ENCODE measurements at places on chromosomes 7 and 10. TPM values are rescaled to one million over a fixed set of nuclear protein-coding genes. Genes with fewer than 3 reads are reported as not detected.

DNA sequence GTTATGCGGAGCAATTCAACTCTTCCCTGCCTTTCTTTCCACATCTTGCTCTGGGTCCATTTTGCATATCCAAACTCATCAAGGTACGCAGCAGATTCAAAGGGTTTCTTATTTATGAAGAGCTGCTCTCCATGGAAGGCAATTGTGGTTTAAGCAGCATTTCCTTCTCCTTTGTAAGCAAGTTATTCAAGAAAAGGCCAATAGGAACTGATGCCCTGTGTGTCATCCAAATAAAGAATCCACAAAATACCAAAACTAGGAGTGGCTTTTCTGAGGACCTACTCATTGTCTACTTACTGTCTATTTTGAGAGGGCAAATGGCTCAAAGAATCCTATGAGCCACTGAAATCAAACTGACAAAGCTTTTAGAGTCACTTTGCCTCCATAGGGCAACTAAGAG, 253.1 kb downstream of the PTEN start:
- H3K27me3 ChIP-seq = no peaks in the 10 kb centered on the region
- H3K27ac ChIP-seq = no peak overlapping the region
- DNase-seq = peak; percentile 59
- no peak overlapping the region for H3K4me3 ChIP-seq
- H3K4me1 ChIP-seq = peaks cover 17% of the 10 kb centered on the region

DNA sequence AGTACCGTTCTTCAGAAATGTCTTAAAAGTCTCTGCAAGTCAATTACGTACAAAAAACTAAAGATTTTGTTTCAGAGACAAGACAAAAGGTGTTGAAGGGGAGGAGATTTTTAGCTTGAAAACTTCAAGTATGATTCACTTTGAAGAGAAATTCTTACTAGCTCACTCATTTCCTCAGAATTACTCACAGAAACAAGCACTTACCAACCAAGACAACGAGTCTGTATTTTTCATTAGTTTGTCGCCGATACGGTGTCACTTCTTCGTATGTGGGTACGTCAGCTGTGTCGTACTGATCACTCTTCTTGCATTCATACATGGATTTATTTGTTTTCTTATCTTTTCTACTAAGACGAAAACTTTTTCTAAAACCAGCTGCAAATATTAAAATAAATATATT, 90.6 kb upstream of the ODAD2 start:
- H3K4me1 ChIP-seq = peaks cover 8% of the 10 kb centered on the region
- peak overlapping the region; percentile 21 for H3K27ac ChIP-seq
- DNase-seq = peak; percentile 94
- H3K4me3 ChIP-seq = no peak overlapping the region
- no peaks in the 10 kb centered on the region for H3K36me3 ChIP-seq
- no peaks in the 10 kb centered on the region for H3K27me3 ChIP-seq

DNA sequence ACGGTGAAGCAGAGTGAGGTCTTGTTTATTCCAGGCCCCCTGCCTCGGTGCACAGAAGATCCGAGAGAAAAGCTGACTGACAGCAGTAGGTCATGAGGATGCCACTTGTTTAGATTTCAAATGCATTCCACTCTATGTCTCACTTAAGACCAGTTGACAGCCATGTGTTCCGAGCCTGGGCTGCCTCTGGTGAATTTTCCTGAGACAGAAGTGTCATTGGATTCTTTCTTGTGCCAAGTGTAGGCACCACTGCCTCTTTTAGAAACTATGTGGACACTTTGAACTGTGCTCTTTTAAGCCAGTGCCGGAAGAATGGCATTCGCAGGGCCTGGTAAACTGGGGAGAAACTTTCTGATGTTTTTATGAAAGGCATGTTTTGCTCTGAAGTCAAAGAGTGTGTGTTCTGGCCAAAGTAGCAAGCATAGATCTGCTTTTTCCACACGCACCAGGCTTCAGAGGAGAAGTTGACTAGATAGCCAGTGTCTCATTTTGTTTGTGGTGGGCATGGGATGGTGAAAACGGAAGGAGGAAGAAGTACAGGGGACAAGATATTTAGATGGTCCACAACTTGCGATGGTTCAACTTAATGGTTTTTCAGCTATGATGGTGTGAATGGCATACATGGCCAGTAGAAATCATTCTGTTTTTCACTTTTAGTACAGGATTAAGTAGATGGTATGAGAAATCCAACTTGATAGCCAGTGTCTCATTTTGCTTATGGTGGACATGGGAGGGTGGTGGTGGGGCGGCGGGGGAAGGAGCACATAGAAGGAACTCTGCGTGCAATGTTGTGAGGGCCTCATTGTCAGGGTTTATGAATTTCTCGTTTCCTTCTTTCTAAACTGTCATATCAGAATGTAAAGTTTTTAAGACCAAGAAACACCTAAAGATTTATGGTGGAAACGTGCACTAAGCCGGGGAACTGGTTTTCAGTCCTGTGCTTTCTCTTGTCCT, 41.5 kb downstream of the CYP17A1 start:
- H3K4me3 ChIP-seq = no peak overlapping the region
- peaks cover 24% of the 10 kb centered on the region for H3K36me3 ChIP-seq
- peaks cover 13% of the 10 kb centered on the region for H3K4me1 ChIP-seq
- DNase-seq = no peak
- no peak overlapping the region for H3K27ac ChIP-seq
- no peaks in the 10 kb centered on the region for H3K27me3 ChIP-seq

DNA sequence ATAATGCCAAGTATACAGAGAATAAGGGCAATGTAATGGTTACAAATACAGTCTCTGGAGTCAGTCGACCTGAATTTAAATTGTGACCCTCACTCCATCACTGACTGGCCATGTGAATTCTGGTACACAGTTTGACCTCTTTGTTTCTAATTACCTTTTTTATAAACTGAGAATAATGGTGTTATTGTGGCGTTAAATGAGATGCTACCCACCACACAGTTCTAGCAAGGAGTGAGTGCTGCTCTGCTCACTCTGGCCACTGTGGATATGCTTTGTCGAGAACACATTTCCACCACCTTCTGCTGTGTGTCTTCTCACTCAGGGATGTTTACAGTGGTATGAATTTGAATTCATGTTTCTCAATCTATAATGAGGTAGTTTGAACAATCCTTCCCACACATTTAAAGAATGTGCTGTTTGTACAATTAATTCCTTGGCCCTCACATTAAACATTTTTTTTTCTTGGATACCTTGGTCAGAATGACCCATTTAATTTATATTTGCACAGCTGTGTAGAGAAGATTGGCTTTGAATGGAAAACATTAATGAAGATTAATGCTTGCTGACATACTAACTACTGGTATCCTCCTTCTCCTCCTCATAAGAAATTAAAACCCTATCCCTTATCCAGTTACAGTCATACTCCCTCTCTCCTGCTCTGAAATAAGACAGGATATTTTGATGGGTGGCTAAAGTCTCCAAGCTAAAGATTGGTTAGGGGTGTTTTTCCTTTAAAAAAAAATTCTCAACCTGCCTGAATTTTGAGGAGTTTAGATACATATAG, 42.4 kb downstream of the PLCE1 start:
- H3K4me1 ChIP-seq = peaks cover under 1% of the 10 kb centered on the region
- H3K36me3 ChIP-seq = no peaks in the 10 kb centered on the region
- no peaks in the 10 kb centered on the region for H3K27me3 ChIP-seq
- DNase-seq = no peak

GRCh38 chr7:104536956-104537355, 208.6 kb downstream of the LHFPL3 start:
- no peak for DNase-seq
- H3K27ac ChIP-seq = no peak overlapping the region
- no peaks in the 10 kb centered on the region for H3K4me1 ChIP-seq
- H3K4me3 ChIP-seq = no peak overlapping the region
- no peaks in the 10 kb centered on the region for H3K36me3 ChIP-seq

DNA sequence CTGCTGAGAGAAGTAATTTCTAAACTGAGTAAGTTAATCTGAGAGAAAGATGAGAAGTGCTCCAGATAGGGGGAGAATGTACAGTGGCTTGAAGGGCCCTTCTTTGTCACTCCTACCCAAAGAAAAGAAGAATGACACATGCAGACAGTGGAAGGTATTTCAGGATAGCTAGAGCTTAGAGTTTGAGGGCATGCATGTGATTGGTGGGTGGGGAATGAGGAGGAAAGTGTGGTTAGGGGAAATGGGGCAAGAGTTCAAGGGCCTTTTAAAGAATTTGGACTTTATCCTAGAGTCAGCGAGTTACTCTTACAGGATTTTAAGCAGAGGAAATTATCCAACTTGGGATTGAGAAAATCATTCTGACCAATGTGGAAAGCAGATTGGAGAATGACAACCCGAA, 50.0 kb downstream of the ANLN start:
- DNase-seq = no peak
- peaks cover 1% of the 10 kb centered on the region for H3K4me1 ChIP-seq
- peaks cover 7% of the 10 kb centered on the region for H3K36me3 ChIP-seq

DNA sequence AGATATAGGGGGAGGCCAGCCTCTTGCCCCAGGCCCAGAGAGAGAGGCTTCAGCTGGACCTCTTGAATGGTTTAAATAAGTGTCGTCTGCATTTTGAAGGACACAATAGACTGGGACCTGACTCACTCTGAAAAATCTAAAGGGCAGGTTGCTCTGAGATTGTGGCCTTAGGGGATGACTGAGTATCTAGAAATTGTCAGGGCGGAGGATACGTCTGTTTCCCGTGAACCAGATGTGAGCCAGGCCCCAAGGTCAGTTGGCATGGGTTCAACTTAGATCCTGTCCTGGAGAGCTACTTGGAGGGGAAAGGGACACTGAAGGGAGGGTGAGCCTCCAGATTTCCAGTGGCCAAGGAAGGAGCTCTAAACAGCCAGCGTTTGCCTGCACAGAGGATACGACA, 110.2 kb downstream of the CHN2 start:
- H3K4me3 ChIP-seq = no peak overlapping the region
- DNase-seq = no peak
- no peaks in the 10 kb centered on the region for H3K4me1 ChIP-seq
- H3K27ac ChIP-seq = no peak overlapping the region

GRCh38 chr7:38977685-38978084, at the start of gene POU6F2:
Gene POU6F2 (plus strand): TSS chr7:38977909. CDS start chr7:38977954, 45 bp downstream.
- no peak within 1 kb of the TSS for H3K27ac ChIP-seq
- no peak within 1 kb of the TSS for H3K4me3 ChIP-seq

TMEM236 gene
- not detected for polyA plus RNA-seq

- no peak overlapping the region for H3K27ac ChIP-seq
- H3K4me3 ChIP-seq = no peak overlapping the region
- no peak for DNase-seq
Measured at GRCh38 chr7:39606352-39606751, 17.0 kb upstream of the RALA start.

DNA sequence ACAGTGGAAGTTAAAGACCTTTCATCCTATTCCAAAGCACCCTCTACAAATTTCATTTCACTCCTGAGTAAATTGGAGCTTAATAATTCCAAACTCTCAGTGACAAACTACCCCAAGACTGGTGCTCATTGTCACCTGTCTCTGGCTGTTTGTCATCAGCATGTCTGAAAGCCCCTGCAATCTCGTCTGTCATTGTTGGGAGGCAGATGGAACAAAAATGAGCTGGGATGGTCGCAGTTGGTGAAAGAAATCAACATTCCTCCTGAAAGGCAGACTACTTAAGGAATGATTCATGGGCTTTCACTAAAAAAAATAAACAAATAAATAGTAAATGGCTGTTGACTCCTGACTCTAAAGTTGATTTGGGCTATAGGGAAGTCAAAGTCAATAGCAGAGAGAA, 69.7 kb upstream of the PALS2 start:
- H3K27me3 ChIP-seq = peaks cover 9% of the 10 kb centered on the region
- no peak overlapping the region for H3K4me3 ChIP-seq
- no peak for DNase-seq
- no peaks in the 10 kb centered on the region for H3K36me3 ChIP-seq
- H3K4me1 ChIP-seq = no peaks in the 10 kb centered on the region

DNA sequence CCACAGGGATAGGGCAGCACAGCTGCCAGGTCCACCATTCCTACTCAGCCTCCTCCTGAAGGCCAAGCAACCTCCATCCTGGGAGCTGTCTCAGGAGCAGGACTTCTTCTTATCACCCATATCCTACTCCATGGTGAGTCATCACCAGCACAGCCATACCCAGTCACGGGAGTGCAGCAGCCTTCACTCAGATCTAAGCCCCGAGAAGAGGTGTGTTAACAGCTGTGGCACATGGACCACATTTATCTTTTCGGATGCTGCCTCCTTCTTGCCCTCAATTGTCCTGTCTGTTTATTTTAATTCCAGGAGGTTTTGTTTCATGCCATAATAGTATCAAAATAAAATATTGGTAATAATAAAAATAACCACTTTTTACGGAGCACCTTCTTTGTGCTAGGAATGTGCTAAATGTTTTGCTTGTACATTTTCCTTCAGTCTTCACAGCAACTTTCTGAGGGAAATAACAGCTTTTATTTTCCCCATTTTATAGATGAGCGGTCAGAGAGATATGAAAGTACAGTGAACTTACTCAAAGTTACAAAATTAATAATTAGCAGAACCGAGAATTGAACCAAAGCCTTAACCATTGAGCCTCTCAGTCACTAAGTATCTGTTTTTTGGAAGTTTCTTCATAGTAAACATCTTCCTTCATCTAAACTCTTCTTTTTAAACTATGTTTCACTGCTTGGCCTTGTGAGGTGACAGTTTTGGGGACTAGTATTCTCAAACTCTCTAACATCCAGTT, 2.5 kb upstream of the KEL start:
- H3K27ac ChIP-seq = no peak overlapping the region
- H3K4me1 ChIP-seq = no peaks in the 10 kb centered on the region
- H3K27me3 ChIP-seq = no peaks in the 10 kb centered on the region
- no peaks in the 10 kb centered on the region for H3K36me3 ChIP-seq
- H3K4me3 ChIP-seq = no peak overlapping the region

LIPJ gene
- not detected for polyA plus RNA-seq

- no peak overlapping the region for H3K27ac ChIP-seq
- H3K27me3 ChIP-seq = no peaks in the 10 kb centered on the region
- no peaks in the 10 kb centered on the region for H3K36me3 ChIP-seq
- no peak overlapping the region for H3K4me3 ChIP-seq
- DNase-seq = peak; percentile 87
Measured at GRCh38 chr10:46530249-46531186, 25.9 kb downstream of the GPRIN2 start.

DNA sequence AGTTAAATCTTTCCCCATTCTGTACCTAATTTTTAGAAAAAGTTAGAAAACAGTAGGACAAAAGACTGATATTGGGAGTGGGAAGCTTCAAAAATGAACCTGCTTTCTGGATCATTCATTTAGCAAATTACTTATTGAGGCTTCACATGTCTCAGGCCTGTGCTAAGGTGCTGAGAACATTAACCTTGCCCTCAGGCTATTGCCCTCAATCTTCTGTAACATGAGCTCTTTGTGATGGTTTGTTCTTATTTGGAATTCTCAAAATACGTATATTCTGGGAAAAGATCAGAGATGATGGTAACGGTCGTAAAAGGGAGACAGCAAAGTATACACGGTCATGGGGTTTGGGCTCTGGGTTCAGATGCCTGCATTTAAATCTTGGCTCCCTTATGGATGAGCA, 39.5 kb upstream of the PRKG1 start:
- no peak for DNase-seq
- H3K4me1 ChIP-seq = no peaks in the 10 kb centered on the region
- H3K27ac ChIP-seq = no peak overlapping the region
- H3K27me3 ChIP-seq = no peaks in the 10 kb centered on the region
- no peak overlapping the region for H3K4me3 ChIP-seq

- H3K27ac ChIP-seq = no peak overlapping the region
- H3K27me3 ChIP-seq = no peaks in the 10 kb centered on the region
- H3K4me1 ChIP-seq = no peaks in the 10 kb centered on the region
- no peaks in the 10 kb centered on the region for H3K36me3 ChIP-seq
Measured at GRCh38 chr10:7686351-7687171, 16.6 kb upstream of the ITIH2 start.

GRCh38 chr10:95461611-95462010, 99.6 kb downstream of the SORBS1 start:
- peaks cover 13% of the 10 kb centered on the region for H3K27me3 ChIP-seq
- H3K36me3 ChIP-seq = no peaks in the 10 kb centered on the region
- H3K4me1 ChIP-seq = no peaks in the 10 kb centered on the region
- no peak overlapping the region for H3K27ac ChIP-seq
- no peak for DNase-seq
- H3K4me3 ChIP-seq = no peak overlapping the region
